ENCODE measurements at places on chromosomes 4 and X.

- DNase-seq: peak; percentile 44
Observed at GRCh38 chr4:1975391-1975801, 33.4 kb downstream of the NELFA start.

- DNase-seq: no peak
Observed at GRCh38 chr4:78174891-78175290, 117.8 kb downstream of the FRAS1 start.

DNA sequence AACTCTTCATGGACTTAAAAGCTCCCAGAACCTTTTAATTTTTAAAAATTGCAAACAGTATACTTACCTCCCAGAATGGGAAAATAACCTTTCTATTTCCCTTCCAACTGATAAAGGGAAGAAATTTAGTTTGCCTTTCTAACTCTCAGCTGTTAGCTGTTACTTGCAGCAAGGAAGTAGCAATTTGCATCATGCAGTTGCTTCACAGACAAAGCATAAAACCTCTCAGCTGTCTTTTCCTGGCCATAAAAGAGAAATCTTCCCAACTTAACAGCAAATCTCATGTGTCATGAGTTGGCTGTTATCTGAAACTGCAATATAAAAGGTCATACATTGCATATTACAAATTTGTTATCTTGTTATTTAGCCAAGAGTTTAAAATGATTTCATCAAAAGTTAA is 18.4 kb downstream of the C4orf17 start:
- no peak for DNase-seq

GRCh38 chr4:88751258-88752075 is 53.8 kb upstream of the NAP1L5 start:
- no peak for DNase-seq

DNA sequence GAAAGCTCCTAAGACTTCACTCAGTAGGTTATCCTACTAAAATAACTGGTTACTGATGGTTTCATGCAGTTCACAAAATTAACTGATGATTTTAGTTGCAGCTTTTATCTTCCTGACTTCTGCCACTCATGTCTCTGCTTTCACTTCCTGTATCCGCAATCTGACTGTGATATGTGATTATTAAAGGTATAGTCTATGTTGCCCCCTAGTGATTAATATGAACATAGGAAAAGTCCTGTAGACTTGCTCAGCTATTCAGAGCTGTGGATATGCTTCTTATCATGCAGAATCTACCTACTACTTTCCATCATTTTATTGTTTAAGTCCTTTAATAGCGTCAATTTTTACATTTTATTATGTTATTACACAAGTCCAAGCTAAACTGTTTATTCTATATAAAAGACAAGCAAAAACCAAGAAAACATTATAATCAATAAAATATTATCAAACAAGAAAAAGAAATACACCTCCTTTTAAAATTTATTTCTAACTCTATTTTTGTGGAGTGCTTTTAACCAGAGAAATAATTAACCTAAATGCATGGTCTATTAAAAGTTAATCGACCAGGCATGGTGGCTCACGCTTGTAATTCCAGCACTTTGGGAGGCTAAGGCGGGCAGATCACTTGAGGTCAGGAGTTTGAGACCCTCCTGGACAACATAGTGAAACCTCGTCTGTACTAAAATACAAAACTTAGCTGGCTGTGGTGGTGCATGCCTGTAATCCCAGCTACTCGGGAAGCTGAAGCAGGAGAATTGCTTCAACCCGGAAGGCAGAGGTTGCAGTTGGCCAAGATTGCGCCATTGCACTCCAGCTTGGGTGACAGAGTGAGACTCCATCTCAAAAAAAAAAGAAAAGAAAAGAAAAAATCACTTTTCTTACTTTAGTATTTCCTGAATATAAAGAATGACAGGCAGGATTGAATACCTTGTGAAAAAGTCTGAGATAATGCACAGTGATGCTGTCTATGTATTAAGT is 40.4 kb upstream of the TLR2 start:
- DNase-seq: no peak

GRCh38 chrX:41002026-41002425 is 83.2 kb upstream of the USP9X start:
- DNase-seq: no peak

- no peak for DNase-seq
Observed at GRCh38 chrX:154409222-154409871, at the start of gene DNASE1L1. TSS of gene DNASE1L1 (minus strand) at chrX:154409254. CDS start at chrX:154405568, 3,686 bp downstream.

DNA sequence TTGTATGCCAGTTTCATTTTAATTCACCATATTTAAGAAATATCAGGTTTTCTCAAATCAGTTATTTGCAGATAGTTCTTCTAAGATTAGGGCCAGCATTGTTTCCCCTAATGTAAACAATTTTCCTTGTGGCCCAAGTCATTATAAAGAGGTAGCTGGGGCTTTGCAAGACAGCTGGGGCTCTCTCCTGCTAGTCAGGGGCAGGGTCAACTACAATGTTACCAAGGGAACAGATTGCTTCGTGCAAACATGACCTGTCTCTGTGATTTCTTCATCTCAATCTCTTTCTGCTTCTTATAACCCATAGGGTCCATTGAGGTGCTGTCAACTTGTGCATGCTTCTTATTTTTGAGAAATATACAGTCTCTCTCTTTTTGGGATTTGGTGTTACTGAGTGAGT is 12.1 kb downstream of the ARMCX6 start:
- no peak for DNase-seq

- DNase-seq: no peak
Observed at GRCh38 chr4:67437974-67438713, 107.2 kb downstream of the CENPC start.

DNA sequence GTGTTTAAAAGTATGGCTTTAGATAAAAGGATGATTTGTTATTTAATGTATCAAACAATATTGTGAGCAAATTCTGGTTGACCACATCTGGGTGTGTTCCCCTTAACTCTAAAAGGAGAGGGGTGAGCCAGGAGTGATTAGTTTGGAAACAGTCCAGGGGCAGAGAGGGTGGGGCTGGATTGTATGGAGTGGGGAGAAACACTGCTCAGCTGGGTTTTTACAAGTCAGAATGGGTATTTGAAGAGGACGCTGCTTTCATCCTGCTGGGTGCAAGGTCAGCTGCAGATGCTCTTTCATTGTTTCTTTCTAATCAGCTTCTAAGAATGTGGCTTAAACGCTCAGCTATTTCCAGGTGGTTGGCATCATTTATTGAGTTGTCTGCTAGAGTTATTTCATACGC is 82.8 kb upstream of the LIMCH1 start:
- DNase-seq: no peak

DNA sequence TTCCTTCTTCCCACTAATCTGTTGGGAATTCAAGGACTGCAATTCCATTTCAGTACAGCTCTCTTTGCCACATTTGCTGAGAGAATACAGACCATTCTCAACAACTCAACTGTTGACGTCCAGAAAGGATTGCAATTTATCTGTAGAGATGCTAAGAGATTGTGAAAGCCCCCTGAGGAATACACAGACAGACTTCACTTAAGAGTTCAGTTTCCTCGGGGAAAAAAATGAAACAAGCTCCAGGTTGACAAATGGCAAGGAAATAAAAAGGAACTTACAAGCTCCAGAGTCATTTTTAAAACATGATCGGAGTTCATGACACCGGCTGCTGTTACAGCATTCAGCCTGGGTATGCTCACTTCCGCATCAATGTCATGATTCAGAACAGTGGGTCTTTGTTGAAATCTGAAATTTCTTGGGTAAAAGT is 13.8 kb downstream of the TLR10 start:
- no peak for DNase-seq

DNA sequence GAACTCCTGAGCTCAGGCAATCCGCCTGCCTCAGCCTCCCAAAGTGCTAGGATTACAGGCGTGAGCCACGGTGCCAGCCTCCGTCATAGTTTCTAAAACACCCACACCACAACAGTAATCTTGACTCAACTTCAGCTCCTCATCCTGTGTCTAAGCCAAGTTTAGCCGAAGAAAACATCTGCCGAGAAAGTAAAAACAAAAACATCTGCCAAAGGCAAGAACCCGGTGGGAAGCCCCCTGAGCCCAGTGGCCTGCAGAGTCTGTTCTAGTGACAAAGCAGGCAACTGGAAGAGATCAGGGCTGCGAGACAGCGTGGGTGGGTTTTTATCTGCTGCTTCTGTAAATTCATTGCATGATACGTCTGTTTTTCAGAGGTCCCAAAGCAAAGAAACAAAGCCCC is 26.6 kb upstream of the CD99 start:
- no peak for DNase-seq

DNA sequence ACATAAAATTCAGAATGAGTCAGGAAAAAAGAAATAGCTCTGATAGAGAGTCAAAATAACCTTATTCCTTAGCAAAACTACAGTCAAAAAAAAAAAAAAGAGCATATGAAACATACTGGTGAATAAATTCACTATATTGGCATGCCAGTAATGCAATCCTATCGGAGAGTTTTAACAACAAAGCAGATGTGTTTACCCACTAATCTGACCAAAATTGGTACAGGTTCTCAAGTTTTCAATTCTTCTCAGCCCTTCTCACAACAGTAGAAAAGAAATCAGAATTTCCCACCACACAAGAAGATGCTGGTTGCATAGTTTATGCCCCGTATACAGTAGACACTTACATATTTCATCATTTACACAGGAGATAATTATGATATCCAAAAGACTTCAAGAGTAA is 59.4 kb downstream of the LCORL start:
- no peak for DNase-seq

GRCh38 chrX:76433219-76433618 is 5.7 kb downstream of the MAGEE1 start:
- no peak for DNase-seq

DNA sequence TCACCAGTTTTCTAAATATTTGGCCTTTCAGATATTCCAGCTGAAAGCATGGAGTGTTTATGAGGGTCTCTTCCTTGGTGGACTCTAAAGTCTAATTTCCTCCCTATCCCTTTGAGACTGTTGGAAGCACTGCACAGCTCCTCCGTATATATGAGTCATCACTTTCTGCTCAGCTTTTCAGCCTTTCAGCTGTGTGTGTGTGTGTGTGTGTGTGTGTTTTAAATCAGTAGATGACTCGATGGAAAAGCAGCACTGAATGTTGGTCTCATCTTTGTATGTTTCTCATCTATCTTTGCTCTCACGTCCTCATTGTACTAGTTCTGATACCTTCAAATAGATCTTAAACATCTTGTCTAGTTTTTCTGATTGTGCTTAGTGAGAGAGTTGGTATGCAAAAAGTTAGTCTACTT is 81.6 kb downstream of the ZFX start:
- DNase-seq: no peak

DNA sequence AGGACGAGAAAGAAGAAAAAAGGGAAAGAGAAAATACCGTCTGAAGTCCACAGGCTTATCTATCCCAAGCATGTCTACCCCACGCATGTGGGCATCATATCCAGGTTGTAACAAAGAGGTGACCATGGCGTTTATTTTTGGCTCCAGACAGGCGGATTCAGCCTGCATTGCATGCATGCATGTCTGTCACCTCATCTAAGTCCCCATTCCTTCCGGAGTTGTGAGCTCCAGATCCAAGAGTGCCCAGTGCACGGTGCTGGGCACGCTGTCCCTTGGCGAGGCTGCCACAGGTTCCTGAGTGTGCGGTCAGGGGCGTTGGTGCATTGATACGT is 905 bp upstream of the GALNTL6 start:
- no peak for DNase-seq

DNA sequence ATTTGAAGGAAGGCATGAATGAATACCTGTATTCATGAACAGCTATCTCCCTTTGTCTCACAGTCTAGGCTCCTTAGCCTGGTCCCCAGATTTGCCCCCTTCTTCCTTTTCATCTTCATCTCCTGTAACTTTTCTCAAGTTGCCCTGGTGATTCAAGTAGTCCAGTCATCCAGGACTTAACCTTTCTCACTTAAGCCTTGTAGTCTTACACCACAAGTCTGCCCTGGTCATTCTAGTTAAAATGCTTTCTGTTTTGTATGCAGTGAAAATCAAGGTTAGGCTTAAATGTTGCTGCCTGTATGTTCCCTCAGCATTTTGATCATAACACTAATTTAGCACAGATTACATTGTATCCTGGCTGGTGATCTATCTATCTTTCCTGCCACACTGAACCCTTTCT is 58.5 kb upstream of the SLC7A11 start:
- no peak for DNase-seq

DNA sequence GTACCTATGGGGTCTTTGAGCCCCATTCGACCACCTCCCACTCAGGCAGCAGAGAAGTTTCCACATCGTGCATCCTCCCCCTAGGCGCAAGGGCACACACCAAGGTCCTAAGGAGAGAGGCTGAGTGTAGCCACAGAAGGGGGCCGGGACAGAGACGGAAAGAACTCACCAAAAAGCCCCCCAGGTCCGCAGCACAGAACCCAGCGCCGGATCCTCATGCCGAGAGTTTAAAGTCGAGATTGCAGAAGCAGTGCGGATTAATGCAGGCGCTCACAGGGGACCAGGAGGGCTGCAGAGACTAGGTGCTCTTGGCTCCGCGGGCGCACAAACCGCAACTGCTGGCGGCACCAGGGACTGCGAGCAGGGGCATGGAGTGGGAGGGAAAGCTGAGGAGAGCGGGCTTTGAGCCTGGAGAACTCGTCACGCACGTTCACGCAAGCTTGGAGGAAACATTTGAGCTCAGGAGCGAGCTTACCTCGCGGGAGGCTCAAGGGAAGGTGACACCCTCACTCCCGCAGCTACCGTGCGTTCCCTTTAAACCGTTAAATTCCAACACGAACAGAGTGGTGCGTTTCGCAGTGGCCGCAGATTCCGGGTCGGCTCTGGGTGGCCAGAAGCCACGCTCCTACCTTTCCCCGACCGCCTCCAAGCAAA is 8.5 kb downstream of the NKX3-2 start:
- DNase-seq: no peak

GRCh38 chr4:107094976-107095375 is 58.9 kb upstream of the DKK2 start:
- no peak for DNase-seq

DNA sequence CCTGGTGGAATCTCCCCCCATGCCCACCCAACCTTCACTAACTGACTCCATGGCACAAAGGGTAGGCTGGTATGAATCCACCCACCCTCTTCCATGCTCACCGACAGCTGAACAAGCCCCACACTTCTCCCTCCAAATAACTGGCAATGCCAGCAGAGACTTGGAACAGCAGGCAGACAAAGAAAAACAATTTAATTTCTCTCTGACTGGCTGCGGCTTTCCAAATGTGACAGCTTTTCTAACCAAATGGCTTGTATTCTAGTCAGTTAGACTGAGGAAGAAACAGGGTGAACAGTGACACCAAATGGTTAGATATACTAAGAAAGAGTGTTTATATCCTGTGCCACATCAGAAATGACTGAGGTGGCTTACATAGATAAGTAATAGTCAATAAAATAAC is 199.3 kb upstream of the ADAMTS3 start:
- DNase-seq: no peak

DNA sequence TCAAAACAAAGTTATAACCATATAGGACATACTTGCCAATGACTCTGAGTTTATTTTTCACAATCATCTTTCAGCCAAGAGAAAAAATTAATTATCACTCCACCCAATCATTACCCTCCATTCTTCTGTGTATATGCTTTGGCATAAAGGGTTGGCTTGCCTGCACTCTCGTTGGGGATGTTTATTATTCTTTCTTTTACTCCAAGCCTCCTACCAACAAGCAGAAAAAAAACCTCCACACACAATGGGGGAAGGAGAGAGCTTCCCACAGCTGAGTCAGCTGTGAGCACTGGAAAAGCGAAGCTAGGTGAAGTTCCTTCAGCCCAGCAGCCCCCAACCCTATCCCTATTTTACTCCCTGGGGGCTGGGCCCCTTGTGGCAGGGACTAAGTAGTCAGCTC is 1.5 kb downstream of the OPHN1 start:
- DNase-seq: no peak

Measured in activated effector memory CD4-positive, alpha-beta T cell treated with anti-CD3 and anti-CD28 coated beads, Interleukin-2, amount 50 U/mL, for 16 hours (primary cell).